Activated naive CD4-positive, alpha-beta T cell treated with anti-CD3 and anti-CD28 coated beads, Interleukin-2, amount 10 ng/mL, durations not matched to agents 5 hours and 36 hours (primary cell): ENCODE measurements at places on chromosomes 12 and 14. TPM values are rescaled to one million over a fixed set of nuclear protein-coding genes. Genes with fewer than 3 reads are reported as not detected.

RASAL1 gene
- 0.53 TPM for total RNA-seq

RDH12 gene
- total RNA-seq = not detected

NFE2 gene
- total RNA-seq = not detected

HHIPL1 gene
- total RNA-seq = not detected

ZDHHC22 gene
- not detected for total RNA-seq

KCNMB4 gene
- total RNA-seq = 0.91 TPM

CLEC4A gene
- 0.55 TPM for total RNA-seq

SPTB gene
- total RNA-seq = 0.05 TPM

ABCD2 gene
- total RNA-seq = 48.0 TPM

EID3 gene
- 5.8 TPM for total RNA-seq

FAM90A1 gene
- 0.08 TPM for total RNA-seq

FAM181A gene
- total RNA-seq = not detected

TMEM121 gene
- total RNA-seq = 7.0 TPM

ACSM4 gene
- not detected for total RNA-seq

OR6C68 gene
- not detected for total RNA-seq

KRT6C gene
- not detected for total RNA-seq

TGFB3 gene
- 2.0 TPM for total RNA-seq

TBX3 gene
- total RNA-seq = not detected

ZNF891 gene
- 3.0 TPM for total RNA-seq

CD4 gene
- total RNA-seq = 224 TPM

KLRG1 gene
- total RNA-seq = 13.5 TPM

KLRC2 gene
- total RNA-seq = not detected

CLEC2A gene
- total RNA-seq = not detected

CCDC196 gene
- total RNA-seq = not detected

HCAR1 gene
- 0.58 TPM for total RNA-seq

GDF11 gene
- total RNA-seq = 10.7 TPM

KRT78 gene
- not detected for total RNA-seq

SDSL gene
- not detected for total RNA-seq

TMEM233 gene
- not detected for total RNA-seq

DAD1 gene
- 141 TPM for total RNA-seq

SLC7A7 gene
- 0.43 TPM for total RNA-seq

POP5 gene
- 53.5 TPM for total RNA-seq

SYNDIG1L gene
- not detected for total RNA-seq

RNASE7 gene
- not detected for total RNA-seq

ZFHX2 gene
- total RNA-seq = 0.93 TPM

KRT83 gene
- not detected for total RNA-seq

TEDC1 gene
- total RNA-seq = 34.0 TPM

ADAM21 gene
- total RNA-seq = not detected

TMCC3 gene
- total RNA-seq = 0.38 TPM

NEUROD4 gene
- total RNA-seq = not detected

ABCC9 gene
- not detected for total RNA-seq

CLEC4E gene
- total RNA-seq = not detected

PTGER2 gene
- 158 TPM for total RNA-seq

MMP17 gene
- 0.17 TPM for total RNA-seq

RASSF8 gene
- total RNA-seq = 1.0 TPM

GPR65 gene
- total RNA-seq = 20.4 TPM

VRTN gene
- total RNA-seq = not detected

PMCH gene
- total RNA-seq = not detected

TPCN1 gene
- total RNA-seq = 29.0 TPM

FOXA1 gene
- total RNA-seq = not detected

NAV3 gene
- not detected for total RNA-seq

SERPINA9 gene
- total RNA-seq = not detected

DDN gene
- 0.10 TPM for total RNA-seq

TMED10 gene
- 178 TPM for total RNA-seq

NXPH4 gene
- 0.43 TPM for total RNA-seq

E2F7 gene
- total RNA-seq = 17.8 TPM

TAS2R8 gene
- not detected for total RNA-seq

PAPOLA gene
- total RNA-seq = 163 TPM

LRRC10 gene
- not detected for total RNA-seq
